Neural cell (in vitro differentiated cells): ENCODE measurements at places on chromosomes 11 and 22. TPM values are rescaled to one million over a fixed set of nuclear protein-coding genes. Genes with fewer than 3 reads are reported as not detected.

Gene CRYBB1
- not detected in 2 replicates for polyA plus RNA-seq

Gene DEPDC7
- polyA plus RNA-seq = 1.3 and 3.3 TPM in 2 replicates

Gene OR2AG2
- polyA plus RNA-seq = not detected in 2 replicates

Gene HSPB2
- not detected in 2 replicates for polyA plus RNA-seq

Gene XBP1
- polyA plus RNA-seq = 14.7 and 19.0 TPM in 2 replicates

Gene MUS81
- 183 and 211 TPM in 2 replicates for polyA plus RNA-seq

Gene LRRN4CL
- 0.44 and 0.82 TPM in 2 replicates for polyA plus RNA-seq

Gene RSF1
- 19.1 and 23.4 TPM in 2 replicates for polyA plus RNA-seq

Gene LIF
- polyA plus RNA-seq = 0.05 TPM in 1 of 2 replicates, not detected in the other

Gene APOL5
- not detected in 2 replicates for polyA plus RNA-seq

Gene GGT5
- 0.12 TPM in 1 of 2 replicates, not detected in the other for polyA plus RNA-seq

Gene C22orf15
- not detected in 2 replicates for polyA plus RNA-seq

Gene ANO9
- not detected in 2 replicates for polyA plus RNA-seq

Gene PDE2A
- 11.6 and 18.6 TPM in 2 replicates for polyA plus RNA-seq

Gene GRM5
- polyA plus RNA-seq = 11.8 and 11.9 TPM in 2 replicates

Gene SYCE3
- polyA plus RNA-seq = not detected in 2 replicates

Gene PRRG4
- polyA plus RNA-seq = not detected in 2 replicates

Gene ENTHD1
- not detected in 2 replicates for polyA plus RNA-seq

Gene ASRGL1
- 129 and 141 TPM in 2 replicates for polyA plus RNA-seq

Gene ZBTB16
- 0.45 and 4.0 TPM in 2 replicates for polyA plus RNA-seq

Gene NCF4
- not detected in 2 replicates for polyA plus RNA-seq

Gene GLYATL1
- polyA plus RNA-seq = 0.64 and 0.84 TPM in 2 replicates

Gene SAA2
- not detected in 2 replicates for polyA plus RNA-seq

Gene CDC42BPG
- 0.26 TPM in 1 of 2 replicates, not detected in the other for polyA plus RNA-seq

Gene CDHR5
- not detected in 2 replicates for polyA plus RNA-seq

Gene TECTA
- 2.6 and 3.3 TPM in 2 replicates for polyA plus RNA-seq

Gene TRIM51
- not detected in 2 replicates for polyA plus RNA-seq

Gene CCDC116
- 0.28 and 1.1 TPM in 2 replicates for polyA plus RNA-seq

Gene C11orf87
- polyA plus RNA-seq = 7.3 and 8.6 TPM in 2 replicates

Gene KLHDC7B
- polyA plus RNA-seq = not detected in 2 replicates

Gene SLC37A2
- 0.12 and 0.14 TPM in 2 replicates for polyA plus RNA-seq

Gene KDM4E
- polyA plus RNA-seq = not detected in 2 replicates

Gene KDM4F
- not detected in 2 replicates for polyA plus RNA-seq

Gene OR2D2
- polyA plus RNA-seq = not detected in 2 replicates

Gene EXPH5
- polyA plus RNA-seq = not detected in 2 replicates

Gene TSGA10IP
- polyA plus RNA-seq = 0.34 and 0.53 TPM in 2 replicates

Gene PAMR1
- 0.48 and 0.56 TPM in 2 replicates for polyA plus RNA-seq

Gene ZNF74
- polyA plus RNA-seq = 75.6 and 79.5 TPM in 2 replicates

Gene SRRD
- 29.3 and 33.9 TPM in 2 replicates for polyA plus RNA-seq

Gene OR51B5
- polyA plus RNA-seq = not detected in 2 replicates

Gene HBE1
- not detected in 2 replicates for polyA plus RNA-seq

Gene YPEL4
- polyA plus RNA-seq = 18.4 and 19.8 TPM in 2 replicates

Gene PRR14L
- 14.3 and 15.1 TPM in 2 replicates for polyA plus RNA-seq

Gene TMEM121B
- polyA plus RNA-seq = 15.8 and 16.8 TPM in 2 replicates

Gene PIWIL4
- polyA plus RNA-seq = 1.3 and 2.9 TPM in 2 replicates

Gene POU2AF3
- not detected in 2 replicates for polyA plus RNA-seq

Gene APOA4
- not detected in 2 replicates for polyA plus RNA-seq

Gene IL17REL
- polyA plus RNA-seq = not detected in 2 replicates

Gene DNAJB13
- not detected in 2 replicates for polyA plus RNA-seq

Gene RAB36
- 3.2 TPM in 2 replicates for polyA plus RNA-seq

Gene GPR83
- 0.37 and 0.74 TPM in 2 replicates for polyA plus RNA-seq

Gene TSSK2
- 0.26 TPM in 1 of 2 replicates, not detected in the other for polyA plus RNA-seq
